ENCODE measurements at places on chromosomes 1 and 21.

DNA sequence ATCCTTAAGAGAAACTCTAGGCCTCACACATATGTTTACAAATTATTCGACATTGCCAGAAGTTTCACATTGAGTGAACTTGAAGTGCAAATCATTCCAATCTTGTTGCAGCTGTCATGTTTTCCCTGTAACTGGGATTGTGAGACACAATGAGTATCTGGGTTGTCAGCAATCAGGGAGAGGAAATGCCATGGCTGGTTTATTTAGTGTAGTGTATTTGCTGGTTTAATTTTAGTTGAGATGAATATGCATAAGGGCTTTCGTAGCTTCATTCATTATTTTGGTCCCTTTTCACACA is 54.2 kb upstream of the USP1 start:
- DNase-seq: no peak

DNA sequence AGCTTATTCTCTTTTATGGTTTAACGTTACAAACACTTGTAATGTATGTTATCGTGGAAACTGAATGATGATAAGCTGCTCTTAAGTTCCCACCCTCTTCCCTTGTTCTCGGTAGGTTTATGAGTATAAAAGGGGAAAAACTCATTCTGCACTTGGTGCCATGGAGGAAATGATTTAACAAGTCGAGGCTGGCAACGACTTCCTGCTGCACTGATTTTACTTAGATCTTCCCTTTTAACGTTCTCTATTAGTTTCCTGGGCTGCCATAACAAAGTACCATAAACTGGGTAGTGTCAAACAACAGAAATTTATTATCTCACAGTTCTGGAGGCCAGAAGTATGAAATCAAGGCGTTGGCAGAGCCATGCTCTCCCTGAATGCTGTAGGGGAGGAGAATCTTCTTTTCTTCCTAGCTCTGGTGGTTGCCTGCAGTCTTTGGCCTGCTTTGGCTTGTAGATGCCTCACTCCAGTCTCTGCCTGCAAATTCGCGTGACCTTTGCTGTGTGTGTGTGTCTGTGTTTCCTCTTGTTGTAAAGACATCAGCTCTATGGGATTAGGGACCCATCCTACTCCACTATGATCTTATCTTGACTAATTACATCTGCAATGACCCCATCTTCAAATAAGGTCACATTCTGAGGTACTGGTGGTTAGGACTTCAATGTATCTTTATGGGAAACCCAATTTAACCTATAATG is 26.3 kb downstream of the HUNK start:
- no peak for DNase-seq

GRCh38 chr1:21843996-21844395 is 31.9 kb downstream of the LDLRAD2 start:
- DNase-seq: no peak

DNA sequence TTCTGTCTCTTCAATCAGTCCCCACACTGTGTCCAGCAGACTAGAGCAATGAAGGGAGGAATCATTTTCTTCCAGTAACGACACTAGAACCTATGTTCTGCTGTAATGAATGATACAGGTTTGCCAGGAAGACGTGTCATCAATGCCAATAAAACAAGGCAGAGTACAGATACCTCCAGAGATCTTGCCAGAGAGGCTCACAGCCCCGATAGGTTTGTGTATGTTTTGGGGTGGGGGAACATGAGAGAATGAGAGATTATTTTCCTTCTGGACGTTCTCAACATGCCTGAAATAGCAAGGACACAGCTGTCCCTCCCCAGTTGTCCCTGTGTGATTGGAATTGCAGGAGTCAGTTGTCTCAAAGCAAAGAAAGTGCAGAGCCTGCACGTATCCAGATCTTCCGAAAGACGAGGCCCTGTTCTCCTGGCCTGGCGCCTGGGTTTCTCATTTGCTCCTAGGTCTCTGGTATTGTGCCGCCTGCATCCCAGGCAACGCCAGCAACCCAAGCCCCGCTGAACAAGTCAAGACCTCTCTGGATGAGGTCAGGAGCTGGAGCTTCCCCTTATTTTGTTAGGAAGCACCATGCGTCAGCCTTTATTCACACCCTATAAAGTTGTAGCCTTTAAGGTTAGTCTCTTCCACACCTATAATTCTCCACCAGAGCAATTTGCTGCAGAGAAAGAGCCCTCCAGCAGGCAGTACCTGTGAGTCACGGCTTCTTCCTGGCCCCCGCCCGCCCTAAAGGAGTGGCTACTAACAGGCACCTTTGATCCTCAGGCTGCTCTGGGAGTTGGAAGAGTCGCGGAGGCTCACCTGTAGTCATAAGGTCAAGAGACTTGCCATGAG is 130.5 kb downstream of the TOMM20 start:
- no peak for DNase-seq

GRCh38 chr1:31588751-31589515 is 12.6 kb downstream of the TINAGL1 start:
- no peak for DNase-seq
